Stimulated activated CD8-positive, alpha-beta memory T cell treated with anti-CD3 and anti-CD28 coated beads, Interleukin-2, amount 100 ng/mL, for 1 hour (primary cell): ENCODE measurements at places on chromosomes 4 and X.

DNA sequence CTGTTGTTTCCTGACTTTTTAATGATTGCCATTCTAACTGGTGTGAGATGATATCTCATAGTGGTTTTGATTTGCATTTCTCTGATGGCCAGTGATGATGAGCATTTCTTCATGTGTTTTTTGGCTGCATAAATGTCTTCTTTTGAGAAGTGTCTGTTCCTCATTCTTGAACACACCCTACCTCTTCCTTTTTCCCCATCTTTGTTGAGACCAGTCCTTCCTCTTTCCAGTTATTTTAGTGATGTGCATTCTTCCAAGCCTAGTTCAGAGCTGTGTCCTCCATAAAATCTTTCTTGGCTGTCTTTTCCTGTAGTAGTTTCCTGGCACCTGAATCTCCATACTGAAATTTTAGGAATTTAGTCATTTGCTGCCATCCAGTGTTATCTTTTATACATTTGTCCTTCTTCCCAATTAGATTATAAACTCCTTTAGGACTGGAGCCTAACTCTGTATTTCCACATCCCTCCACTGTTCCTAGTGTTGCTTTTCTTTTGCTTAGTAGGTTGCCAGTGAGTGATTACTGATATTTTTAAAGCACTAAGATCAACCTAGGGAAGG is 11.4 kb downstream of the FHIP1A start:
- DNase-seq: no peak

GRCh38 chrX:102697494-102697893 is 14.8 kb upstream of the GPRASP2 start:
- DNase-seq: no peak

GRCh38 chr4:179097741-179098140 is 1655.5 kb upstream of the AGA start:
- no peak for DNase-seq

DNA sequence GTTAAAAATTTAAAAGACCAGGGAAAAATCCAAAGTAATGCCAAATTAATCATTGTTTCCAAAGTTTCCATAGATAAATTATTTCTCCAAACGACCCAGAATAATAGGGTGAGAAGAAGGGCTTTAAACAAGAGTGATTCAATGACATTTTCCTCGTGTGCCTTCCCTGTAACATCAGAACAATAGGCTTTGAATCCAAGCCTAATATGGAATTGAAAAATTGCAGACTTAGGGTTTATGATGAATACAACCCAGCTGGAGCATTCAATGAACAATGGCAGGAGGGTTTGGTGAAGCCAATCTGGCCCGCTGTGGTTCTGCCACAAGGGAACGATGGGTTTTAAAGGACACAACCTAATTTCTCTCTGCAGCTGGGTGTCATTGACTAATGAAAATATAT is 94.2 kb downstream of the CBLL2 start:
- no peak for DNase-seq

- DNase-seq: no peak
These were observed 443.7 kb upstream of the ATOH1 start for GRCh38 chr4:93384887-93385286.

- no peak for DNase-seq
These were observed 14.9 kb downstream of the CPE start for GRCh38 chr4:165393704-165394103.

- DNase-seq: no peak
These were observed 247.6 kb downstream of the DCLK2 start for GRCh38 chr4:150325872-150326271.

- no peak for DNase-seq
These were observed 3.4 kb upstream of the UGT8 start for GRCh38 chr4:114595207-114595606.

DNA sequence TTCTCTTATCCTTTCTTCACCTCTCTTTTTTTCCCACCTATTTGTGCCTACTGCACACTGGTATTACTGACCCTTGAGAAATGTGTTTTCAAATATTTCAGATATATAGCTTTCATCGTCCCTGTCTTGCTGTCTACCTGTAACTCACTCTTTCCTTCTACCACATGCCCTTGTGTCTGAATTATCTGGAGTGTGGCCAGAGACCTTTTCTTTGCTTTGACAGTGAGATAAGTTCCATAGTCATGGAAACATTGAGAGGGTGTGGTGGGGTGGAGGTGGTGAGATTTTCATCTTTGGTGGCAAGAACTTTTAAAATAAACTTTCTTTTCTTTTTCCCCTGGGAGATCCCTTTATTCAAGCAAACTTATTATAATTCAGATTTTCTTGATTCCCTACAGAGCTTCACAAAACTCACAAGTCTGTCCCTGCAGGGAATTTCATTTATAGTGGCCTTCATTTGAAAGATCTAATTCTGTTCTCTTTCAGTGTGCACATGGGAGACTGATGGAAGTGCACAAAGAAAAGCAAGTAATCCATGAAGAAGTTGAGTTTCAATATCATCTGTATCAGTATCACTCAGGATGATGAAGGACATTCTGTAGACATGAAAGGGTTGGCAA is 95.7 kb downstream of the SH2D1A start:
- DNase-seq: no peak
